Naive B cell (primary cell): ENCODE measurements at places on chromosomes 12 and 14.

- H3K27ac ChIP-seq: no peak overlapping the region
- no peak for DNase-seq
- H3K27me3 ChIP-seq: no peaks in the 10 kb centered on the region
These were observed 34.4 kb downstream of the PPP1R36 start for GRCh38 chr14:64584190-64584589.

- H3K27me3 ChIP-seq: no peaks in the 10 kb centered on the region
- peaks cover 24% of the 10 kb centered on the region for H3K4me1 ChIP-seq
- DNase-seq: no peak
- H3K4me3 ChIP-seq: no peak overlapping the region
- H3K27ac ChIP-seq: no peak overlapping the region
- H3K36me3 ChIP-seq: no peaks in the 10 kb centered on the region
These were observed 43.0 kb upstream of the CHPT1 start for GRCh38 chr12:101654442-101654841.

GRCh38 chr12:106058256-106059182 lies 80.2 kb downstream of the NUAK1 start:
- no peak overlapping the region for H3K4me3 ChIP-seq
- no peak overlapping the region for H3K27ac ChIP-seq
- H3K4me1 ChIP-seq: no peaks in the 10 kb centered on the region
- peaks cover 11% of the 10 kb centered on the region for H3K36me3 ChIP-seq
- DNase-seq: no peak

GRCh38 chr12:47770086-47770726 lies 2.8 kb upstream of the SLC48A1 start:
- no peaks in the 10 kb centered on the region for H3K36me3 ChIP-seq
- DNase-seq: no peak
- peaks cover 17% of the 10 kb centered on the region for H3K4me1 ChIP-seq
- H3K27ac ChIP-seq: no peak overlapping the region
- no peak overlapping the region for H3K4me3 ChIP-seq

DNA sequence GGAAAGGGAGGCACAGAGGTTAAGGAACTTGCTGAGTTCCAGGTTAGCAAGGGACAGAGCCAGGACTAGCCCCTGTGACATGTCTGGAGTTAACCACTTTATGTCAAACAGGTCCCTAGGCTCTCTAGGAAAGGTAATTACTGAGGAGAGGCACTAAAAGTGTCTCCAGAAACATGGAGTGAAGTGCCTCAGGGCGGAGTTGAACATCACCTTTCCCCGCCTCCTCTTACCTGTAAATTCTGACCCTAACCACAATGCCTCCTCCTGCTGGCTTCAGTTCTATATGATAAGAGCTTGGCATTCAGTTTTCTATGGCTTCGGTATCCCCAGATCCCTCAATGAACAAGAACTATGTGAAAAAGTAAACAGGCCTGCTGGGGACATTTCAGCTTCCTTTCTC lies 18.1 kb downstream of the RPH3A start:
- H3K27ac ChIP-seq: no peak overlapping the region
- no peaks in the 10 kb centered on the region for H3K4me1 ChIP-seq
- peaks cover 42% of the 10 kb centered on the region for H3K27me3 ChIP-seq
- DNase-seq: no peak

- DNase-seq: no peak
- H3K36me3 ChIP-seq: no peaks in the 10 kb centered on the region
- H3K4me3 ChIP-seq: no peak overlapping the region
- H3K4me1 ChIP-seq: peaks cover 7% of the 10 kb centered on the region
These were observed 35.1 kb upstream of the LTBP2 start for GRCh38 chr14:74647061-74647677.

DNA sequence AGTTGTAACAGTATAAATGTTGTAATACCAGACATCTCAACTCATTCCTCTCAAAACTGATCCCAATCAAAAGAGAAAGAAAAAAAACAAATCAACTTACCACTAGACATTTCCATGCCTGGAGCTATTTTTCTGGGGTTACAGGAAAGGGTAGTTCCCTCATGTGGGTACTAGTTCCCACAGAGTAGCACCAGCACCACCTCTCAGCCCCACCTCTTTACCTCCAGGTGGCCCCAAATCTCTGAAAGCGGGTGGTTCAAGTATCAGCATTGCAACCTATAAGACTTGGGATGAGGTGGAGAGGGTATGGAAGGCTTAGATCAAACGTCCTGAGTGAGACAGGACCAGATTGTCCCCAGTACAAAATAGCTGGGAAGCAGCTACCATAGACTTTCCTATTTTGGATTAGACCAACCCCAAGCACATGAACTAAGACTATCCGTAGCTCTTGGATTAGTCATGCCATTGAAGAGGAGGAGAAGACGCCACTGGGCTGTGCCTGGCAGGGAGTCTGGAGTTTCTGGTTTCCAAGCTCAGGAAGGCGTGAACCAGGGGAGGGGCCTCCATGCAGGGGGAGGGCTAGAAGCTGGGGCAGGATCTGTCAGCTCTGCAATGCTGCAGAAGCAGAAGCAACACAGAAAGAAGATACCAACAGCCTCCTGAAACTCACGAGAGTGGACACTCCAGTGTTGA lies at the start of gene SLC39A2:
Gene SLC39A2 (plus strand): TSS at position 620 of the 693 bp plus-strand sequence. CDS start 154 bp downstream, outside the sequence.
- H3K36me3 ChIP-seq: peaks cover 14% of the 10 kb centered on the region
- no peaks in the 10 kb centered on the region for H3K4me1 ChIP-seq
- H3K27ac ChIP-seq: no peak within 1 kb of the TSS
- H3K27me3 ChIP-seq: no peaks in the 10 kb centered on the region

GRCh38 chr14:89953602-89954001 lies 928 bp downstream of the EFCAB11 start:
- H3K4me1 ChIP-seq: peaks cover 45% of the 10 kb centered on the region
- DNase-seq: no peak
- H3K36me3 ChIP-seq: peaks cover 15% of the 10 kb centered on the region
- H3K27me3 ChIP-seq: no peaks in the 10 kb centered on the region

DNA sequence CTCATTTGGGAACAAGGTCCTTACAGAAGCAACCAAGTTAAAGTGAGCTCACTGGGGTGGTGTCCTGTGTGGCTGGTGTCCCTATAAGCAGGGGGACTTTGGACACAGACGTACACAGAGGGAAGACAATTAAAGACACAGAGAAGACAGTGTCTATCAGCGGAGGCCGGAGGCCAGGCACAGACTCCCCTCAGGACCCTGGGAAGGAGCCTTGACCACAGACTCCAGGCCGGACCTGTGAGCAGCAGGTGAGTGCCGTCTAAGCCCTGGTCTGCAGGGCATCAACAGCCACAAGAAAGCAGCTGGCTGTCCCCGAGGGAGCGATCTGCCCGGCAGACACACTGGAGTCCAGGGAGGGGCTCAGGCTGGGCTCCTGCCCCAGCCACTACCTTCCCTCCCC lies 219.1 kb upstream of the C14orf180 start:
- H3K4me3 ChIP-seq: no peak overlapping the region
- H3K27ac ChIP-seq: no peak overlapping the region
- no peak for DNase-seq
- no peaks in the 10 kb centered on the region for H3K36me3 ChIP-seq
- H3K4me1 ChIP-seq: no peaks in the 10 kb centered on the region

GRCh38 chr12:131383291-131383690 lies 327.6 kb upstream of the SFSWAP start:
- no peak for DNase-seq
- H3K36me3 ChIP-seq: no peaks in the 10 kb centered on the region
- H3K4me1 ChIP-seq: no peaks in the 10 kb centered on the region
- no peak overlapping the region for H3K4me3 ChIP-seq
- peaks cover 49% of the 10 kb centered on the region for H3K27me3 ChIP-seq
- H3K27ac ChIP-seq: no peak overlapping the region

DNA sequence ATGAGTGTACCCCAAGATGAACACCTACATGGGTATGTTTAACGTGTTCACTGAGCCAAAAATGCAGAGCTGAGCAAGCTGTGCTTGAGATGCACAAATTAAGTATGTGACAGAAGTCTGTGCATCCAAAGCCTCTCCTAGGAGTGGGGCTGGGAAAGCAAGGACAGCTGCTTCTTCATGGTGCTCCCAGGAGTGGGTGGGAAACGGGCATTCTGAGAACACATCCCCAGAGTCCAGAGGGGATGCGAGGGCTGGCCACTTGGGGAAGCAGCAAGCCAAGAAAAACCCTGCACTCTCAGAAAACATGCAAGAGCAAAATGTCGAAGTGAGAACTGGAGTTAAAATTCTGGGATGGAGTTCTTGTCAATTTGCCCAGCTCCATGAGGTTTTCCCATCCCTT lies 414.3 kb downstream of the BCAT1 start:
- H3K27ac ChIP-seq: no peak overlapping the region
- no peaks in the 10 kb centered on the region for H3K36me3 ChIP-seq
- DNase-seq: no peak
- no peaks in the 10 kb centered on the region for H3K27me3 ChIP-seq
- H3K4me3 ChIP-seq: no peak overlapping the region
- no peaks in the 10 kb centered on the region for H3K4me1 ChIP-seq

DNA sequence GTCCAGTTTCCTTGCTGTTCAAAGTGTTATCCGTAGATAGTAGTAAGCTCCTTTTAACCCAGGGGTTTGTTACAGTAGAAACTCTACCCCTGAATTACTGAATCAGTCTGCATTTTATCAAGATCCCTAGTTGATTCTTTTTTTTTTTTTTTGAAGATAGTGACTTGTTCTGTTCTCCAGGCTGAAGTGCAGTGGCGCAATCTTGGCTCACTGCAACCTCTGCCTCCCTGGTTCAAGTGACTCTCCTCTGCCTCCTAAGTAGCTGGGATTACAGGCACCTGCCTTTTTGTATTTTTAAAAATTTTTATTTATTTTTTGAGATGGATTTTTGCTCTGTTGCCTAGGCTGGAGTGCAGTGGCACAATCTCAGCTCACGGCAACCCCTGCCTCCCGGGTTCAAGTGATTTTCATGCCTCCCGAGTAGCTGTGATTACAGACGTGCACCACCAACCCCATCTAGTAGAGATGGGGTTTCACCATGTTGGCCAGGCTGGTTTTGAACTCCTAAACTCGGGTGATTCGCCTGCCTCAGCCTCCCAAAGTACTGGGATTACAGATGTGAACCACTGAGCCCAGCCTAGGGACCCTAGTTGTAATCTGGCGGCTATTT lies 10.5 kb downstream of the LARP4 start:
- peaks cover 5% of the 10 kb centered on the region for H3K4me1 ChIP-seq
- no peaks in the 10 kb centered on the region for H3K36me3 ChIP-seq
- H3K27ac ChIP-seq: no peak overlapping the region
- no peak overlapping the region for H3K4me3 ChIP-seq
- DNase-seq: no peak
- no peaks in the 10 kb centered on the region for H3K27me3 ChIP-seq
